ENCODE measurements at places on chromosomes 3 and 15.

DNA sequence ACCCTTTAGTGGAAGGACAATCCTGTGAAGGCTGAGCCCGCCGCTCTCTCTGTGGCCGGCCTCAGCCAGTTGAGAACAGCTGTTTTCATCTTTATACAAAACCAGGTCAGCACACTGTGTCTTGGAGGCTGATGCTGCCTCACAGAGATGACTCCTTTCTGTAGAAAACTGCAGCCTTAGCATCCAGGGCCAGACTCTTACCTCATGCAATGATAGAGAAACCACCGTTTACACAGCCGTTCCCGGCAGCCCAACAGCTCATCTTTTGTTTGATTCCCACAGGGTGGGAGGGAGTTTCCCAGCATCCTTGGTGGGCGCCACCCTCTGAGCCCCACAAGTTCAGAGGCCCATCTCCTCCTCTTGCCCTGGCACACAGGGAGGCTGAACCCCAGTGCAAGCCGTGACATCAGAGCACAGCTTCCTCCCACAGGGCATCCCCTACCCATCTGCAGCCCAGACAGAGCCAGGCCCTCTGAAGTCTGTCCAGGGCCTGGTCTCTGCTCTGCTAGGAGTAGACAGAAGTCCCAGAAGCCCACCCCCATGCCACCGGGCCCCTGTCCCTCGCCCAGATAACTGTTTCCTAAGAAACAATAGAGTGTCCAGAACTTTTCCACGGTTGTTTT, 105.0 kb downstream of the LRRK1 start:
- peak; percentile 37 for DNase-seq

GRCh38 chr3:106168962-106169750, 300.3 kb upstream of the CBLB start:
- DNase-seq, result no peak

GRCh38 chr3:50609071-50609762, 2.4 kb downstream of the CISH start:
- no peak for DNase-seq

- no peak for DNase-seq
Measured at GRCh38 chr15:76575274-76575673, 238.7 kb downstream of the ISL2 start.

DNA sequence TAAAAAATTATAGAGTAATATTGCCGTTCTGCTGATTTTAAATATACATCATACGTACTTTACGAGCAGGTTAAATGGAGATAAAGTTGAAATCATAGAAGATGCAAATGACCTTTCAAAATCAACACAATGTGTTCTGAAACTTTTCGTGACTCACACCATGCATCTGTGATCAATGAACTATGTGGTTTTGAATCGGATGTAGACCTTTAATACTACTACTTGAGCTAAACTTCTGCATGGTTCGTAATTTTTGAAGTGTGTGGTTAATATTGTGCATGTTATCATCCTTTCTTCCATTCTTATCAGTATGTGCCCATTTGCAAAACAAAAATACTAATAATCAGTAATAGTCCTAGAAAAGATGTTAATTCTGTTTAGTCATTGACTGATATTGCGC, 58.9 kb downstream of the GASK1A start:
- no peak for DNase-seq

DNA sequence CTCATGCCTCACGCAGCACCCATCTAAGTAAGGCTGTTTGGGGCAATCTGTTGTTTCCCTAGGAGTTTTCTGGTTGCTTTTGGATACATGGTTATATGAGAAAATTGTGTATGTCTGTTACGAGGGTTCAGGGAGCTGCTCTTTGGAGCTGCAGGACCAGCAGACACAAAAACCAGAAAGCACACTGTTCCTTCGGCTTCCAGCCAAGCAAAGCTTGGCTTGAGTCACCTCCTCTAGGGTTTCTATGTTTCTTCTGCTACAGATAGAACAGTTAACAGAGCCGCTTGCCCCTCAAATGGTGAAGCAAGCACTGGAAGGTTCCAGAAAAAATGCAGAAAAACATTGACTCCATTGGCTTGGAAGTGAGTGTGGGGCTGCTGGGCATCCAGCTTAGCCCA, 49.2 kb upstream of the CTDSPL start:
- no peak for DNase-seq

DNA sequence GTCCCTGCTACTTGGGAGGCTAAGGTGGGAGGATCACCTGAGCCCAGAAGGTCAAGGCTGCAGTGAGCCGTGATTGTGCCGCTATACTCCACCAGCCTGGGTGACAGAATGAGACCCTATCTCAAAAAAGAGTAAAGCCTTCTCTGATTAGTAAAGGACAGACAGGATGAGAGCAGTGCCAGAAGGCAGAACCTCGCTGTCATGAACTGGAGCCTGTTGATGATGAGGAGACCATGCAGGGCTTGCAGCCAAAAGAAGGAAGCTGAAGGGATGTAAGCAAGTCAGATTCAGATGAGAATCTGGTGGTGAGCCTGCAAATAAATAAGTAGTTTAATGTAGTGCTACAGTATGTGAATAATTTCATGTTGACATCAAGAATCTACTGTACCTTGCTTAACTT, 52.8 kb downstream of the USP50 start:
- DNase-seq, result no peak

DNA sequence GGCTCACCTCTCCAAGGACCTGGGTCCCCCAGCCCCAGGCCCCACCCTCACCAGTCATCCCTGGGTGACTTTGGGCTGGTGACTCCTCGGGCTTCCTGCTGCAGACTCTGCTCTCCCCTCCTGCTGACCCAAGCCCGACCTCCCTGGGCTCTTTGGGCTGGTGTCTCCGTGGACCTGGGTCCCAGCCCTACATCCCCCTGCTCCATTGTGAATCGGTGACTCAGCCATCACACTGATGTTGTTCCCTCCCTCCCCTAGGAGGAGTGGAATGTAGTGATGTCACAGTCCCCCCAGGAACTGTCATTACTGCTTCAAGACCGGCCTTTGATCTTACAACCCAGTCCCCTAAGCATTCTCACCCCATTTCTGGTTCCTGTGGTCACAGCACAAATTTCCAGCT, 83.7 kb downstream of the ADAMTS7 start:
- no peak for DNase-seq

GRCh38 chr3:15071699-15072098, 6.6 kb upstream of the MRPS25 start:
- no peak for DNase-seq

GRCh38 chr15:36645106-36645505, 65.7 kb downstream of the CDIN1 start:
- DNase-seq, result no peak

DNA sequence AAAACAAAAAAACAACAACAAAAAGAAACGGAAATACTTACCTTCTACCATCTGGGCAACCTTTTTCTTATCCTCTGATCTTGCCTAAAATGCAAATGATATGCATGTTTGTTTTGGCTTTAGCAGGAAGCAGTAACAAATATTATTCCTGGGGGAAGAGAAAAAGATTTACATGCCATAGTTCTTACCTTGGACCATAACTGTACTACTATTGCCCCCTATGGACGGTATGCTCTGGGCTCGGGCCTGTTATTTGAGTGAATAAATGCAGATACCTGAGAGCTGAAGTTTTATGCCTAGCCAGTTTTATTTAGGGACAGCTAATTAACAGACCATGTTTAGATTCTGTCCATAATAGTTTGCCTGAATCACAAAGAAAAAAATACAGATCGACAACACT, 12.6 kb upstream of the STARD5 start:
- no peak for DNase-seq

GRCh38 chr3:196377321-196377720, 39.1 kb upstream of the TM4SF19 start:
- no peak for DNase-seq

GRCh38 chr15:80929689-80930088, 59.9 kb downstream of the MESD start:
- DNase-seq, result no peak

GRCh38 chr15:59349680-59350420, 22.8 kb downstream of the MYO1E start:
- no peak for DNase-seq

DNA sequence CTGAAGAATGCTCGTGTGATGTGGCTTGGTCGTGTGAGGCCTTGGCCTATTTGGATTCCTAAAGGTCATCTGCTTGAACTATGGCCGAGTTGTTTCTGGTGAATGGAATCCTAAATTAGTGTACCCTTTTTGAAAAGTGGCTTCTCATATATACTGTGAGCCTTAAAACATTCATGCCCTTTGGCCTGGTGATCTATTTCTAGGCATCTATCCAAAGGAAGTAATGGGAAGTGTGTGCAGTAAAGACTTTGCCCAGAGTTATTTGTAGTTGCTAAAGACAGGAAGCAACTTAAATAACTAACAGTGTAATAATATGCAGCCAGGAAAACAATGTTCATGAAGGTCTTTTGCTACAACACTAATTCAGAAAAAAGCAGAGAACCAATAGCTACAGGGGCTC, 3.0 kb downstream of the DGKG start:
- no peak for DNase-seq

All from kidney (tissue), 22 donors.